Left lung (tissue), 14 donors: ENCODE measurements at places on chromosomes 5 and 9. TPM values are rescaled to one million over a fixed set of nuclear protein-coding genes. Genes with fewer than 3 reads are reported as not detected.

DNA sequence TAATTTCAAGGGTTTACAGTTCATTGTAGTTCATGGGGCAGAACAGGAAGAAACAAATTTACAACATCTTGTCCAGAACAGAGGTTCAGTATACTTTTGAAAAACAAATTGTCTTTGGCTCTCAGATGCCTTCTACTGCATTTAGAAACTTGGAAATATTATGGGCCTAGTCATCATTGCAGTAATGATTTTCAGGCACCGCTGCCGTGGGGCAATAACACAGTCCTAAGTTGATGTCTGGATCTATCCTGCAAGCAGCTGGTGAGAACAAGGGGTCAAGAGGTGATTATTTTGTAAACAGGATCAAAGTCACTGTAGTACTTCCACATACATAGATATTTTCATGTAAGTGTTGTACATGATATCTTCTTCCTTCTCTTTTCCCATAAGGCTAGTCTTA lies 82.5 kb upstream of the CAST start:
- no peak for DNase-seq

GRCh38 chr9:114371973-114372917 lies 15.5 kb downstream of the AKNA start:
- no peak for DNase-seq

DNA sequence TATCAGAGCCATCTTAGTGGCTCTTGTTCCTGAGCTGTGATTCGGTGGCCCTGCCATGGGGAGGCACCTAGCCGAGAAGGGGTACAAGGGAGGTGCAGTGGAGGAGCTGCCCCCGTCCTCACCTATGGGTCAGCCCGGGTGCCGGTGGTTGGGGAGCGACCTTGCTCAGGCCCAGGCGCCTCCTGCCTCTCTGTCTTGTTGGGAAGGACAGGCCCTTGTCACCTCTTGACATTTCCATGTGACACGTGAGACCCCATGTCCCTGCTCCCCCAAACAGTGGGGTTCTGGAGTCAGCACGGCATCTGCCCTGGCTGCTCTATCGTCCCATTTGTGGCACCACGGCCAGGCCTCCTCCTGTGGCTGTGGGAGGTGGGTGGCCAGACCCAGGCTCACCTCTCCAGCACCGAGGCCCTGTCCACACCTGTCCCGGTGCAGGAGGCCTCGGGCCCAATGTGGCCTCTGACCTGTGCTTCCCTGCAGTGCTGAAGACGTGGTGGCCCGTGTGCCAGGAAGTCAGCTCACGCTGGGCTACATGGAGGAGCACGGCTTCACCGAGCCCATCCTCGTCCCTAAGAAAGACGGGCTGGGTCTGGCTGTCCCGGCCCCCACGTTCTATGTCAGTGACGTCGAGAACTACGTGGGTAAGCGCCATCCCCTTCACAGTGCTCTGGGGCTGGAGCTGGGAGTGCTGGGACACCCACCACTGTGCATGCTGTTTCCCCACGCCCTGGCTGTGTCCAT lies 68.9 kb downstream of the PHF2 start:
- DNase-seq, result no peak

DNA sequence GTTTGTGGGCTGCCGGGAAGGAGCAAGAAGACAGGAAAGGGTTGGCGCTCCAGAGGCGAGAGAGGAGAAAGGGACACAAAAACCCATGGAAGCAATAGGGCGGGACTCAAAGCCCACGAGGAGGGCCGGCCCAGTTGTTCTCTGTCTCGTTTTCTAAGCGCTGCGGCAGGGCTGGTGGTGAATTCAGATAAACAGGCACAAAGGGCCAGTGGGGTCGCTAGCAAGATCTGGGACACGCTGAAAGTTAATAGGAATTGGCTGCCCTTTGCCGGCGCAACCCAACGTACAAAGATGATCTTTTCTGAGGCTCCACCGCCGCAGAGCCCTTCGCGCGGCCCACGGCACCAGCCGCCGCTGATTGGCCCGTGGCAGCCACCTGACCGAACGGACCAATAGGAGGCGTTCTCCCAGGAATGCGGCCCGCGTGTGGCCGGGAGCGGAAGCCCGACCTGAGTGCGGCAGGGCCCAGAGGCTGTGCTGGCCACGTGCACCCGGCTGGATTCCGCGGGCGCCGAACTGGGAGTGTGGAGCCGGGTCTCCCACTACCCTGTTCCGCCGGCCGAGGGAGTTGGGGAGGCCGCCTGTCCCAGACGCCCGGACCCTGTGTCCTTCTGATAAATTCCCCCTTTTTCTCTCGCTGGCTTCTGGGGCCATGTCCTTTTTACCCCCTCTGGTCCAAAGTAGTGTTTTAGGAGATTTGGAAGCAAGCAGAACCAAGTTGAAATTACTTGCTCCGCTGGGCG lies 16.8 kb upstream of the NSD1 start:
- DNase-seq, result peak; percentile 93

DNA sequence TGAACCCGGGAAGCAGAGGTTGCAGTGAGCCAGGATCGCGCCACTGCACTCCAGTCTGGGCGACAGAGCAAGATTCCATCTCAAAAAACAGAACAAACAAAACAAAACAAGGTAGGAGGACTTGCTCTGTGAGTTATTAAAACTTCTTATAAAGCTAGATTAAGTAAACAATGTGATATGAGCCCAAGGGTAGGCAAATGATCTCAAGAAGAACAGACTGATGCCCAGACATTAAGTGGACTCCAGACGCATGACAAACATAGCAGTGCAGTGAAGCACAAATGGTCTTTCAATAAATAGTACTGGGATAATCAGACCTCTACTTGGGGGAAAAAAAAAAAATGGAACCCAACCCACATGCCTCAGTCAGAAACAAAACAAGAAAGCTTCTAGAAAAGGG lies 45.7 kb downstream of the SETX start:
- DNase-seq, result no peak

Gene GARIN3
- total RNA-seq, result not detected
